Panc1 (cell line): ENCODE measurements at places on chromosomes 1 and 21. TPM values are rescaled to one million over a fixed set of nuclear protein-coding genes. Genes with fewer than 3 reads are reported as not detected.
A peak's percentile ranks its signal among the peaks of the same experiment; 100 is the strongest.

The MMEL1 gene
- total RNA-seq = 0.46 TPM

- no peak for DNase-seq
Measured at GRCh38 chr1:46056325-46056724, 76.1 kb downstream of the PIK3R3 start.

- peak; percentile 30 for DNase-seq
Measured at GRCh38 chr1:215526147-215526845, 40.8 kb upstream of the KCTD3 start.

GRCh38 chr1:109482791-109483671 lies 674 bp upstream of the ATXN7L2 start:
- DNase-seq = no peak

The OR2T11 gene
- total RNA-seq = not detected

GRCh38 chr1:204201348-204202040 lies 5.2 kb upstream of the KISS1 start:
- DNase-seq = no peak

DNA sequence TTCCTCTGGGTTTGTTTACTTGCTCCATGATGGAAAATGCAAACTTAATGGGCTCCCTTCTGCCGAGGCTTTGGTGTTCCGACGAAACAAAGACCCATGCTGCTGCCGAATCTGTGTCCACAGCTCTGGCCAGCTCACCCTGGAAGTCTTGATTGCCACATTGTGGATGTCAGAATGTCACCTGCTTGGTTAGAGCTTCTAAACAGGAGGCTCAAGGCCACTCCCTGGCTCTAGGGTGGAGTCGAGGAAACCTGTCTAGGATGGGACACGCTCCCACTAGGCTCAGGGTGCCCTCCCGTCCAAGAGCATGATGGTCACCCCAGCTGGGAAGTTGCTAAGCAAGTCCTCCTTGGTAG lies 279.3 kb upstream of the VAMP3 start:
- no peak for DNase-seq
